ENCODE measurements at places on chromosomes 5 and 9.

DNA sequence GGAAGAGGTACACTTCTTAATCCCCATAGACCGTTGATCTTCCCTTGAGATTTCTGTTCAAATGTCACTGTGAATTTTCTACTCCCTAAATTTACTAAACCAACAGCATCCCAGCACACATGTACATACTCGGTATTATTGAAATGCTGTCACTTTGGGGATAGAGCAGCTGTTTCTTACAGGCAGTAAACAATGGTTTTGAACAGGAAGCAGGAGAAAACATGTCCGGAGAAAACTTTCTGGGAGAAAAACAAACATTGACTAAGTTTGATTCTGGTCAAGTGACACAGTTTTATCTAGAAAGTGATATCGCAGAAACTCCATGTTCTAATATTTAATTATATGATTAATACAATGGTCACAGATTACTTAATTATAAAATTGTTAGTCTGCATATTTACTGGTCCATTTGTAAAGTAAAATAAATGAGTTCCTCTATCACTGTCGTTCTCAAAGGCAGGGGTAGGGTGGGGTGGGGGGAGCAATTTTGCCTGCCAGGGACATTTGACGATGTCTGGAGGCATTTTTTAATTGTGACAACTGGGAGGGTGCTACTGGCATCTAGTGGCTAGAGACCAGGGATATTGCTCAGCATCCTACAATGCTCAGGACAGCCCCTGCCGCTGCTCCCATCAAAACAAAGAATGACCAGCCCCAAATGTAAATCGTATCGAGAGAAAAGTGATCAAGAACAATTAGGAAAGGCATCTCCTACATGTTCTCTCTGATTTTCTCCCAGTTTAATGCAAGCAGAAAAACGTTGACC is 12.2 kb downstream of the TAS2R1 start:
- no peak for DNase-seq

GRCh38 chr9:114798780-114799427 is 6.9 kb downstream of the TNFSF15 start:
- no peak for DNase-seq

DNA sequence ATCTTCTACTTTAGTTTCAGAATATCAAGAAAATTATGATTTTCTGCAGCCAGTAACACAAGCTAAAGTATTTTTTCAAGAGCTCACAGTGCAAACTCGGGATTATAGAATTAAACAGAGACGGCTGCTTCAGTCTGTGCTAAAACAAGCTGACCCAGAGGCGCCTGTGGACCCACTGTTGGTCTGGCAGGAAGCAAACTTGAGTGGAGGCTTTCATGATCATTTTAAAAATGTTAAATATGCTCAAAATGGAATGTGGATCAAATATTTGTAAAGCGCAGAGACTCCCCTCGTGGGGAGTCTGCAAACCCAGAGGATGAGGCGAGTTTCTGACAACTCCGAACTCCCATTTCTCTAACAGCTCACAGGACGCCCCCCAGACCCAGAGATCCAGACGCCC is 13.0 kb downstream of the ROR2 start:
- DNase-seq, result no peak

- DNase-seq, result no peak
Measured at GRCh38 chr9:37156781-37157356, 36.5 kb downstream of the ZCCHC7 start.

DNA sequence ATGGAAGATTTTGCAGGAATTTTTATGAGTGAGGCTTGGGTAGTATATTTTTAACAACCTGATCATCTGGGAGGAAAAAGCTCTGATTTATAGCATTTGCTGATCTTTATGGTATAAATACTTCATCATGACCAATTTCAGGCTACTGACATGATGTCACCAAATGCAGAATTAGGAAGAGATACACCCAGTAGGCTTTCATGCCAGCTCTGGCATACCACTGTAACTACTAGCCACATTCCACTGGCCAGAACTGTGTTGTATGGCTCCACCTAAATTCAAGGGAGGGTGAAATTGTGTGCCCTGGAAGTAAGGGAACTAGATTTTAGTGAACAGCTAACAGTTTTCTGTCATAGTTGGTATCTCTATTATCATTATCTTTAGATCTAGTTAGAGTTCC is 17.6 kb downstream of the AP3S1 start:
- no peak for DNase-seq

DNA sequence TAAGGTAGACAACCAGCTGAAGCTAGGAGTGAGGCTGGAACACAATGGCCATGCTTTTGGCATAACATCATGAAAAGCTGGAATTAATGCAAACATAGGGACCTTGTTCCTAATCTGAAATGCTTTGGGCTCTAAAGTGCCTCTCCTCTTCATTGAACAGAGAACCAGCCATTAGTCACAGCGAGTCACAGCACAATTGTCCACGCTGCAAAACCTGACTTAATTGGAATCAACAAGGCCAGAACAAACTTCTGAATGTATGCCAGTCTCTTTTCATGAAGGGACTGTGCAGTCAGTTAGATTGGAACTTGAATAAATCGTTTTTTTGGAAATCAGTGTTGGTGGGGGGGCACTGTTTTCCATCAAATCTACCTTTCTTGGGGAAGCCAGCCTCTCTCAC is 96.5 kb downstream of the JAKMIP2 start:
- DNase-seq, result no peak

- DNase-seq, result no peak
Measured at GRCh38 chr9:135517407-135517822, 3.8 kb upstream of the LCN1 start.

GRCh38 chr9:14349447-14350348 is 35.8 kb upstream of the NFIB start:
- no peak for DNase-seq

GRCh38 chr5:179380211-179381035 is 35.2 kb upstream of the ADAMTS2 start:
- no peak for DNase-seq

DNA sequence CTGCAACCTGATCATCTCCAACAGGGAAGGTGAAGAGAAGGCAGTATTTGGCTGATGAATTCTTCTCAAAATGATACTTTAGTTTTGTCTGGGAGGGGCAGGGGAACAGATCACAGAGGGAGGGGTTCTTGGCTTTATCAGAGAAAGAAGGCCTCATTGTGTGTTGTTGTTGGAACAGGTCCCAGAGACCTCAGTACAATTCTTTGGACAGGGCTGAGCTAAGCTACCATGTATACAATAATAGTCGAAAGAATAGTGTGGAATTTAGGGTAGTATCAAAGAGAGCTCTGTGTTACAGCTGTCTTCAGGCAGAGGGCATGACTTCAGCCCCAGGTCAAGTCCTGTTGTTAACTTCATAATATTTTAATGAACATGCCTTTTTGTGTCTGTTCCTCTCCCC is 39.9 kb downstream of the ARHGAP26 start:
- no peak for DNase-seq

DNA sequence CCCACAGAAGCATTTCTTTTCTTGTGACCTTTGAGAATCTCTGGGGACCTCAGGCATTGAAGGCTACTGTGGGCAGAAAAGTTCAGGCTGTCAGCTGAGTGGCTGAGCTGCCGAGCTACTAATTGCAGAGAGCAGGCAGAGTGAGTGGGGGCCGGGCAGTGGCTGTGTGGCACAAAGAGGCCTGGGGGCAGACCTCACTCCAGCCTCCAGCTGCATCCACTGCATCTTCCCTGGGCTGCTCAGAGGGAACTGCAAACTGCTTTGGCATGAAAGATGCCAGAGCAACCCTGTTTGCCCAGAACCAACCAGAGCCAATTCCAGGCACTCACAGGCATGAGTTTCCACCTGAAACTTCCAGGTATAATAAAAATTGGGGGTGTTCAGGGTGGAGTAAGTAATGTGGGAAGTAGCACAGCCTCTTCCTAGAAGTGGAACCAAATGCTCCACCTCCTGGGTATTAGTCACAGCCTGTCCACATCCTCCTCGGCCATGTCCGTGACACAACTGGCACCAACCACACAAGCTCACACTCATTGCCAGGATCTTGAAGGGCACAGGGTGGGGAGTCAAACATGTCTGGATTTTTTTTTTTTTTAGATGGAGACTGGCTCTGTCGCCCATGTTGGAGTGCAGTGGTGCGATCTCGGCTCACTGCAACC is 548.9 kb downstream of the BNC2 start:
- DNase-seq, result no peak

- DNase-seq, result no peak
Measured at GRCh38 chr5:11672385-11673085, 231.7 kb downstream of the CTNND2 start.

GRCh38 chr9:14766299-14766698 is 43.8 kb upstream of the CER1 start:
- no peak for DNase-seq

DNA sequence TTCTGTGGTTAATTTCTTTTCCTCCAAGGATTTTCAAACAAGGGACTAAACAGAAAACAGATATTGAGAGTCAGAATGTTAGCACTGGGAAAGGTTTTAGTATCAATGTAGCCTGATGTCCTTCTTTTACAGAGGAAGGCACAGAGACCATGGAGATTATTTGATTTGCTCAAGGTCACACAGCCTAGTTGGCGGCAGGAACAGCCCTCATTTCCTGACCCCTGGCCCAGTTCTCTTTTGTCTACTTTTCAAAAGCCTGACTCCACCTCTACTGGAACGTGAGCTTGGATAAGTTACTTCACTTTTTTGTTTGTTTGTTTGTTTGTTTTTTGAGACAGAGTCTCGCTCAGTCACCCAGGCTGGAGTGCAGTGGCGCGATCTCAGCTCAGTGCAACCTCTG is 6.6 kb upstream of the NRG2 start:
- DNase-seq, result no peak

- DNase-seq, result no peak
Measured at GRCh38 chr5:172579403-172579990, 61.6 kb upstream of the NEURL1B start.

DNA sequence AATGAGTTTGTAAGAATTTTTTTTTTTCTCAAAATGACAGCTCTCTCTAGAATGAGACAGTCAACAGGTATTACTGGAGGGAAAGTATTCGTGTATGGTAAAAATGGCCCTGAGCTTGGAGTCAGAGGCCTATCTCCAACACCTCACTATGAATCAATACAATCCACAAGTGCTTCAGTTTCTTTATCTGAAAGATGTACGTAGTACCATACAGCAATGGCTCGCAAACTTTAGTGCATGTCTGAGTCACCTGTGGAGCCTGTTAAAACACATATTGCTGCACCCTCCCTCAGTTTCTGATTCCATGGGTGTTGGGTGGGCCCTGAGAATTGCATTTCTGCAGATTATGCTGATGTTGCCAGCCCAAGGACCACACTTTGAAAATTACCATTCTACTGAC is 44.6 kb downstream of the DMRT2 start:
- DNase-seq, result no peak

- peak; percentile 83 for DNase-seq
Measured at GRCh38 chr9:99820685-99821395, 845 bp upstream of the NR4A3 start.

- no peak for DNase-seq
Measured at GRCh38 chr5:6714226-6715041, 1.2 kb downstream of the TENT4A start.

DNA sequence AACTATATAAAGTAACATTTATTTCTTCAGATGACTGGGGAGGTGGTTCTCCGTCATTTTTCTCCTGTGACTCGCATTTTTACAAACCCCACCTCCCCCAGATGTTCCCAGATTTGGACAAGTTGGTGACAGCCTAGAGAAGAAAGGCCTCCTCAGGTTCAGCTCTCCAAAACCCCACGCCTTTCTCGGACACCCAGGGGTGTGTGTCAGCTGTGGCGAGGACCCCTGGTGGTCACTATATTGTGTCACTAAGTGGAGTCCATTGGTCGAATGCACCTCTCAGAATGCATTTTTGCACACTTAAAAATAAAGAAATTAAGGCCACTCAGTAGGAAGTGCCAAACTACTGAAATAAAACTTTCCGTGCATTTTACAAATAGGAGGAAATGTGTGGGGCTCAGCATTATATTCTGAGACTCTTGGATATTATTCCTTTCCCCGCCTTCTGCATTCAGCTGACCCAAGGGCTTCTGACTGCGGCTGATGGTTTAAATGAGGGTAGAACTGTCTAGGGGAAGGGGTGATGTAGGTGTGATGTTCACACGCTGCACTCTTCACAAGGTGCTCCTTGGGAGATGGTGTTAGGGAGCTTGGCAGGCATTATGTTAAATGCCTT is 47.6 kb downstream of the ACO1 start:
- peak; percentile 17 for DNase-seq

DNA sequence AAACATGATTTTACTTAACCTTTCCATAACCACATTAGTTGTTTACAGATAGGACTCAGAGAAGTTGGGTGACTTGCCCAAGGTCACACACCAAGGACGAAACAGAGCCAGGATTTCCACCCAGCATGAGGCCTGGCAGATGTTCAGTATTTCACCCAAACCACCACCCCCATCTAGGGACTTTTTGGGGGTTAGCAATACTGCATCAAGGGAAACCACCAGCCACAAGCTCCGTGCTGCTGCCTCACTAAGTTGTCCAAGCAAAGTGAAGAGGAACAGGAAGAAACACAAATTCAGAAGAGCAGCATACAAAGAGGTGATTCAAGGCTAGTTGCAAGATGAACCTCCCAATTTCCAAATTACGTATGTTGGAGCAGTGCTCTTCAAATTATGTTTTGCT is 219.6 kb upstream of the RORB start:
- peak; percentile 5 for DNase-seq
